ENCODE measurements at places on chromosomes 13 and 19. TPM values are rescaled to one million over a fixed set of nuclear protein-coding genes. Genes with fewer than 3 reads are reported as not detected.

The GPC6 gene
- 28.6 TPM for total RNA-seq

The VSTM2B gene
- 0.54 TPM for total RNA-seq

The IGLON5 gene
- 29.4 TPM for total RNA-seq

The CIRBP gene
- total RNA-seq: 202 TPM

The ZNF441 gene
- 1.1 TPM for total RNA-seq

The IZUMO2 gene
- total RNA-seq: not detected

- H3K36me3 ChIP-seq: no peaks in the 10 kb centered on the region
- peaks cover 8% of the 10 kb centered on the region for H3K27me3 ChIP-seq
- H3K4me1 ChIP-seq: peaks cover 14% of the 10 kb centered on the region
- no peak overlapping the region for H3K27ac ChIP-seq
- H3K4me3 ChIP-seq: no peak overlapping the region
These were observed 2.2 kb upstream of the SLC7A1 start for GRCh38 chr13:29597706-29598105.

GRCh38 chr13:53411463-53411862, 382.9 kb downstream of the OLFM4 start:
- no peaks in the 10 kb centered on the region for H3K27me3 ChIP-seq
- no peak overlapping the region for H3K4me3 ChIP-seq
- no peaks in the 10 kb centered on the region for H3K36me3 ChIP-seq
- no peak overlapping the region for H3K27ac ChIP-seq

GRCh38 chr19:10417541-10418234, 2.6 kb upstream of the PDE4A start:
- H3K27me3 ChIP-seq: peaks cover 87% of the 10 kb centered on the region
- H3K4me1 ChIP-seq: peaks cover 19% of the 10 kb centered on the region
- peak overlapping the region; percentile 78 for H3K4me3 ChIP-seq
- no peaks in the 10 kb centered on the region for H3K36me3 ChIP-seq
- no peak overlapping the region for H3K27ac ChIP-seq

GRCh38 chr19:41480336-41480735, 37.4 kb downstream of the ERICH4 start:
- DNase-seq: no peak
- H3K27ac ChIP-seq: no peak overlapping the region
- no peaks in the 10 kb centered on the region for H3K4me1 ChIP-seq
- H3K36me3 ChIP-seq: no peaks in the 10 kb centered on the region

GRCh38 chr19:41540041-41540695, 35.8 kb upstream of the CEACAM21 start:
- H3K4me3 ChIP-seq: no peak overlapping the region
- no peaks in the 10 kb centered on the region for H3K27me3 ChIP-seq
- no peaks in the 10 kb centered on the region for H3K4me1 ChIP-seq
- no peaks in the 10 kb centered on the region for H3K36me3 ChIP-seq
- no peak overlapping the region for H3K27ac ChIP-seq

GRCh38 chr19:16200038-16201010, 2.6 kb downstream of the AP1M1 start:
- H3K4me3 ChIP-seq: no peak overlapping the region
- no peaks in the 10 kb centered on the region for H3K36me3 ChIP-seq
- peak; percentile 21 for DNase-seq
- peaks cover 3% of the 10 kb centered on the region for H3K4me1 ChIP-seq

- H3K4me1 ChIP-seq: no peaks in the 10 kb centered on the region
- H3K36me3 ChIP-seq: no peaks in the 10 kb centered on the region
- 0 out of 2 replicates have a peak, but pooled peaks cover 4% of the 10 kb centered on the region for H3K27me3 ChIP-seq
- DNase-seq: peak; percentile 79
These were observed 3.6 kb downstream of the LGALS7 start for GRCh38 chr19:38769635-38770211.

DNA sequence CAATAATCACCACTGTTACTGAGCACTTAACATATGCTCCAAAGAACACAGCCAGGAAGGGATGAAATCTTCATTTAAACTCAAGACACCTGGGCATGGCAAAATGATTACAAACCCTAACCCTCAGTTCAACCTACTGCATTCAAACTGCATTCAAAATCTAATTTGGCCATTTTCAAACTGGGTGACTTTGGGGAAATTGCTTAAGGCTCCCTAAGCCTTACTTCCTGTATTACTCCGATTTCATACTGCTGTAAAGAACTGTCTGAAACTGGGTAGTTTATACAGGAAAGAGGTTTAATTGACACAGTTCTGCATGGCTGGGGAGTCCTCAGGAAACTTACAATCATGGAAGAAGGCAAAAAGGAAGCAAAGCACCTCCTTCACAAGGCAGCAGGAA, 50.4 kb downstream of the CBY2 start:
- no peak overlapping the region for H3K27ac ChIP-seq
- DNase-seq: no peak
- no peak overlapping the region for H3K4me3 ChIP-seq

- no peak overlapping the region for H3K27ac ChIP-seq
- H3K27me3 ChIP-seq: no peaks in the 10 kb centered on the region
- peak overlapping the region; percentile 16 for H3K4me3 ChIP-seq
- H3K4me1 ChIP-seq: 0 out of 2 replicates have a peak, but pooled peaks cover 3% of the 10 kb centered on the region
These were observed 799 bp downstream of the NR1H2 start for GRCh38 chr19:50377051-50377461.

- no peak overlapping the region for H3K27ac ChIP-seq
- no peaks in the 10 kb centered on the region for H3K36me3 ChIP-seq
- no peaks in the 10 kb centered on the region for H3K27me3 ChIP-seq
- H3K4me3 ChIP-seq: peak overlapping the region; percentile 86
These were observed 12.8 kb downstream of the FUT6 start for GRCh38 chr19:5826531-5827341.

GRCh38 chr19:38792250-38793111, 3.5 kb downstream of the LGALS7B start:
- H3K4me3 ChIP-seq: peak overlapping the region; percentile 57
- H3K4me1 ChIP-seq: peaks cover 6% of the 10 kb centered on the region
- DNase-seq: peak; percentile 93
- H3K27ac ChIP-seq: no peak overlapping the region
